ENCODE measurements at places on chromosomes 3 and 15. TPM values are rescaled to one million over a fixed set of nuclear protein-coding genes. Genes with fewer than 3 reads are reported as not detected.

Gene POPDC2
- 6.3 TPM for total RNA-seq

Gene HSPBAP1
- total RNA-seq: 9.3 TPM

Gene PFN2
- 286 TPM for total RNA-seq

Gene ACVR2B
- 2.7 TPM for total RNA-seq

Gene ETV5
- total RNA-seq: 59.5 TPM

Gene POLQ
- 6.5 TPM for total RNA-seq

Gene C3orf49
- not detected for total RNA-seq

Gene GRK7
- under 0.01 TPM for total RNA-seq

Gene NANOGP8
- not detected for total RNA-seq

Gene PML
- total RNA-seq: 25.0 TPM

Gene SPINK8
- total RNA-seq: not detected

Gene GPR62
- 0.12 TPM for total RNA-seq

Gene ROPN1
- not detected for total RNA-seq

Gene MORC1
- not detected for total RNA-seq

Gene MFSD1
- total RNA-seq: 215 TPM

Gene TMIE
- under 0.01 TPM for total RNA-seq

Gene ATP13A5
- not detected for total RNA-seq

Gene AADACL2
- not detected for total RNA-seq

Gene PRSS50
- total RNA-seq: 0.12 TPM

Gene PLSCR4
- total RNA-seq: 18.1 TPM

Gene HEG1
- 32.6 TPM for total RNA-seq

Gene C2CD4B
- total RNA-seq: 0.25 TPM
